Right lung (tissue), 10 donors: ENCODE measurements at places on chromosomes 1 and 21.
A peak's percentile ranks its signal among the peaks of the same experiment; 100 is the strongest.

DNA sequence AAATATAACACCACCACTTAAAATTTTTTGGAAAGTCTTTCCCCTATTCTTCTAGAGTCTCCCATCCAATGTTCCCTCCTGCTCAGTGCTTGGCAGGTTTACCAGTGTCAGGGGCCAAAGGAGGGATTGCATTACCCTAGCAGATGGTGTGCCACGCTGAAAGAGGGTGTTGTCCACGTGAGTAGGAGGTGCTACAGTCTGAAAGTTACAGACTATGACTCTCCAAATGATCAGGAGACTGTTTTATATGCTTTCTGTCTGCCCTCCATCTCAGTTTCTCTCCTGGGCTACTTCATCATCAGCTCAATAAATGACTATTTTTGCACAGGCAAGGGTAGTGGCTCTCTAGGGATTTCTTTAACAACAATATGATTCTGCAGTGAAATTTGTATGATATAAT, 31.3 kb upstream of the ANGPTL7 start:
- DNase-seq: no peak

DNA sequence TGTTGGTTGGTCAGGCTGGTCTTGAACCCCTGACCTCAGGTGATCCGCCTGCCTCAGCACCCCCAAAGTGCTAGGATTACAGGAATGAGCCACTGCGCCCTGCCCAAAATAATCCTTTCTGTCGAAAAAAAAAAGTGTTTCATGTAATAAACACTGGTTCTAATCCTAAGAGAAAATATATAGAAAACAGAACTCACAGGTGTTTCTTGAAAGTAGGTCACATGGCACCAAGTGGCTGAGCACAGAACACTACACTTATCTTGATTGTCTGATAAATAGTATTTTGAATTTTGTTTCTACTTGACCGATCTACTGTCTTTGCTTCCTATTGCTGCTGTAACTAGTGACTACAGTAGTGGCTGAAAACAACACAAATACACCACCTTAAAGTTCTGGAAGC, 87.6 kb upstream of the SOD1 start:
- DNase-seq: no peak

GRCh38 chr1:54663725-54664124, 22.1 kb downstream of the MROH7 start:
- DNase-seq: no peak

DNA sequence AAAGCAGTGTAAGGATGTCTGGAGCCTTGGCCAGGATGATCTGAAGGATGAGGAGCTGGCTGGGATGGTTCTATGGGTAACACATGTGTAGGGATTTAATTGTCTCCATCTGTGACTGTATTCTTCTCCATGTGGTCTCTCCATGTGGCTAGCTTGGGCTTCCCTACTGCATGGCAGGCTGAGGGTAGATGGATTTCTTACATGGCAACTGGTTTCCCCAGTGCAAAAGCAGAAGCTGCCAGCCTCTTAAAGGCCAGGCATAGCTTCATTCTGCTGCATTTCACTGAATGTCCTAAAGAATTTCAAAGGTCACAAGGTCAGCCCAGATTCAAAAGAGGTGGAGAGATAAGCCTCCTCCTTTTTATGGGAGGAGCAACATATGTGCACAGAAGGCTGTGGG, 61.7 kb downstream of the XCL2 start:
- no peak for DNase-seq

DNA sequence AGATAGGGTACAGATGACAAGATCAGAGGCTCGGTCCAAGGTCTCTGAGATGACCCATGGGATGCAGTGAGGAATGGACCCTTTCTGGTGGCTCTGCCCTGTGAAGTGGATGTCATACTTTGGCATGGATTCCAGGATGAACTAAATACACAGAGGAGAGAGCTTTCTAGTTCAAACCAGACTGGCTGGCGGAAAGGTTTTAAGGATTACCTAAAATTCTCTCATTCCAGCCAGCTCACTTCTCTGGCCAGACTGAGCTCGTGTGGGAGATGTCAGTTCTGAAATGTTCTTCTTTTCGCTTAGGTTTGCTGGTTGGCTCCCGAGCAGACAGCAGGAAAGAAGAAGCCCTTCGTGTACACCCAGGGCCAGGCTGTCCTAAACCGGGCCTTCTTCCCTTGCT, 6.2 kb downstream of the RNPEP start:
- DNase-seq: no peak

- no peak for DNase-seq
Measured at GRCh38 chr1:168514455-168514854, 29.3 kb downstream of the XCL2 start.

- no peak for DNase-seq
Measured at GRCh38 chr1:184418652-184419349, 32.0 kb downstream of the C1orf21 start.

- no peak for DNase-seq
Measured at GRCh38 chr1:87648323-87649119, 319.8 kb downstream of the LMO4 start.

GRCh38 chr21:41180752-41181151, 12.8 kb downstream of the BACE2 start:
- DNase-seq: no peak

GRCh38 chr1:185074307-185074706, 28.9 kb downstream of the RNF2 start:
- DNase-seq: no peak

GRCh38 chr1:25690396-25690956, 73.9 kb downstream of the MAN1C1 start:
- no peak for DNase-seq

- no peak for DNase-seq
Measured at GRCh38 chr1:174768949-174769348, 230.8 kb upstream of the CACYBP start.

GRCh38 chr1:221040691-221041285, 161.5 kb downstream of the HLX start:
- DNase-seq: no peak

DNA sequence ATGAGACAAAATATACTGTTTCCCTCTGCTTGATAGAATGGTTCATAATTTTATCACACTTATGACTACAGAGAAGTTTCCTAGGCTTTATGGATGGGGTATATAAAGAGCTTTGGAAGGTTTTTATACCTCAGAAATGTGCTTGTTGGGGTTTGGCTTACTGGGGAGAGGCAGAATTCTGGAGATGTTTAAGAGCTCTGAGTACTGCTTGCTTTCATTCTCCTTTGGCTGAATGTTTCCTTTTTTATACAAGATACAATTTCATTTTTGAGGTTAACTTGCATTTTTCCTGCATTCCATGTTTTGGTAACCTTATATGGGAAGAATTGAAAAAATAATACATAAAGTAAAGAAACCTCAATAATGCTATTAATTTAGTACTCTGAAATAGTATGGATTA, 157.7 kb upstream of the COL11A1 start:
- no peak for DNase-seq

- no peak for DNase-seq
Measured at GRCh38 chr1:224753491-224753890, 137.4 kb downstream of the CNIH3 start.

DNA sequence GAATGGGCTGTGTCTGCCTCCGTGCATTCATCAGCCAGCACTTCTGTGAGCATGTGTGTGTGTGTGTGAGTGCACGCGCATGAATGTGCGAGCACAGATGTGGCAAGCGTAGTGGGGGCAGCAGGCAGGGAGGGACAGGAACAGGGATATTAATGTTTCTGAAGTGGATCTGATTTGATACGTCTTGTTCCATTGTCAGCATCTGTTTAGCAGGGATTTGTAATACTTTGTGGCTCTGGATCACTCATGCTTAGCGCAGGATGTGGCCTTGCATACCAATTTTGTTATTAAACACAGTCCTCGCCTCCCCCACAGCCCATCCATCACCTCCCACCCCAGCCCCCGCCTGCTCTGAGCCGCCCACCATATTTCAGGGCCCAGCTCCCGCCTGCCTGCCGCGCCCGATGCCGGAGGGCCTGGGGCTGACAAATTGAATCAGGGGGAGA, 52.4 kb downstream of the TMEM53 start:
- no peak for DNase-seq

DNA sequence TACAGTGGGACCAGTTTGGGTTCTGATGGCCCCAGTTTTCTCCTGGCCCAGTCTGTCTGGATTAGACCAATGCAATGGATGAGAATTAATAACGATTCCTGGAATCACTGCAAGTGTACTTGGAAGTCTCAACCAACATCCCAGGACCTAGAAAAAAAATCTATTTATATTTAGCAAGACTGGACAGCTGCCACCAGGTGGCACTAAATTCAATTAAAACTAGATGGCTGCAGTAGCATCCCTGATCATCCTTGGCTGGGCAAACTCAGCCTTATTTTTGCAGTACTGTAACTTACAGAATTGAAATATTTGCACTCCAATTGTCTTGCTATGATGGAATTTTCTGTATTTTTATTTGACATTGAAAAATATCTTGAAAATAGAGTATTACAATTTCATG, 165.7 kb downstream of the NCAM2 start:
- peak; percentile 28 for DNase-seq

- DNase-seq: no peak
Measured at GRCh38 chr1:119462964-119463363, 44.0 kb upstream of the HSD3B1 start.

DNA sequence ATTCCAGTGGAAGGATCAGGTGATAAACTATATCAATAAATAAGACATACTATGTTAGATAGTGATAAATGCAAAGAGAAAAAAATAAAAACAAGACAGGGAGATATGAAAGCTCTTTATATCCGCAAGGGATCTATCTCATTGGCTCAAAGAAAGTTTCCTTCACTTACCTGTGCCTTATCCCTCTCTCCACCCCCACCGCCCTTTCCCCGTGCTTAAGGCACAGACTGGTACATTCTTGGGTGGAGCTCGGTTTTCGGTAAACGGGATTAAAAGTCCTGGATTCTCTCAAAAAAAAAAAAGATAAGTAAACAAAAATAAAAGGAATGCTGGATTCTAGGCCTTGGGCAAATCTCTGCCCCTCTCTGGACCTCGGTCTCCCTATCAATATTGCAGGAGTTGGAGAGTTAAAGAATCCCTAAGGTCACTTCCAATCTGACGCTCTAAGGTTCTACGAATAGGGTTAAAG, 593 bp upstream of the DNAJC16 start:
- no peak for DNase-seq
